ENCODE measurements at places on chromosomes 1 and 21.
A peak's percentile ranks its signal among the peaks of the same experiment; 100 is the strongest.

GRCh38 chr1:39596163-39596562 is 19.6 kb upstream of the PABPC4 start:
- DNase-seq = no peak

GRCh38 chr1:153626904-153627714 is at the start of gene S100A13:
Gene S100A13, minus strand, starts transcription at chr1:153627505. Its CDS starts 1,033 bp downstream, at chr1:153626472.
- peak; percentile 91 for DNase-seq

GRCh38 chr21:24428591-24429199 is 1178.6 kb downstream of the MRPL39 start:
- no peak for DNase-seq

DNA sequence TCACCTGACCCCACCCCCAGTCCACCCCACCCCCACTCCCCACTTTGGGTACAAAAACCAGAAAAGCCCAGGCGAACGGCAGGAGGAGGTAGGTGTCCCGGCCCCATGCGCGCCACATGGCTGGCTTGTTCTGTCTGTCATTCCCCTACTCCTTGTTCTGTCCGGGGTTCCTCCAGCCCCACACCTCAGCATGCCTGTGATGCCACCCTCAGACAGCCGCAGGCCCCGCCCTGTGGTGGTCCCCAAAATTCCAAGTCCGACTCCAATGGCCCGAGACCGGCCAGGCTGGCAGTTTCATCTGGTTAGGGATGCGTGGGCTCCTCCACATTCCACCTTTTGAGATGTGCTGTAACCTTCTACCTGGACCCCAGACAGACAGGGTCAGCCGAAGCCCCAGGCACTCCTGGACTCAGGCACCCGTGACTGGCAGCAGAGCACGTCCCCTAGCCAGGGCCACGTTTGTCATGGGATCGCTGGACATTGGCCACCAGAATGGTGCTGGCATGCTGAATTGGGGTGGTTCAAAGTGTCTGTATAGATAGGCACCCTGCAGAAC is 94.4 kb downstream of the WDR4 start:
- no peak for DNase-seq

- no peak for DNase-seq
These were observed 178.2 kb downstream of the VPS13D start for GRCh38 chr1:12407962-12408454.

- DNase-seq = peak; percentile 16
These were observed 2.3 kb downstream of the TMEM61 start for GRCh38 chr1:54982739-54983138.

- DNase-seq = no peak
These were observed 127.2 kb downstream of the KAZN start for GRCh38 chr1:14725695-14726094.

DNA sequence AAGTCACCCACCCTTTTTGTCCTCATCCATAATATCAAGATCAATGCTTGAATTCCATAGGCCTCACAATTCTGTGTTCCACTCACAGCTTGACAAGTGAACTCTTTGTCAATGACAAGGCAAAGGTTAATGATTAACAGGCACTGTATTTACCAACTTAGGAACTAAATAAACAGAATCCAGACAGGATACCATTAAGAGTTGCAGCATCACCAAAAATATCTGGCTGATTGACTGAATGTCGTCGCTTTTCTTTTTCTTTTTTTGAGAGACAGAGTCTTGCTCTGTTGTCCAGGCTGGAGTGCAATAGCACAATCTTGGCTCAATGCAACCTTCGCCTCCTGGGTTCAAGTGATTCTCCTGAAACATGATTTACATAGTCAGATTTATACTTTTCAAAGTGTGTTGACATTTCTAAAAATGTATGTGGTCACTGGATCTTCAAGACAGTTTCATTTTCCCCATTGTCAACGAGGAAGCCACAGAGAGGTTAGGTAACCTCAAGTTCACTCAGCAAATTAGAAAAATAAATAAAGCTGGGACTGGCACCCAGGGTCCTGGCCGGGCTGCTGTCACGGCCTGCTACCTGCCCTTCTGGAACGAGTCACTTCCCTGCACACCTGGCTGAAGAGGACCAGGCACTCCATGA is 81.0 kb downstream of the PDE9A start:
- DNase-seq = no peak

DNA sequence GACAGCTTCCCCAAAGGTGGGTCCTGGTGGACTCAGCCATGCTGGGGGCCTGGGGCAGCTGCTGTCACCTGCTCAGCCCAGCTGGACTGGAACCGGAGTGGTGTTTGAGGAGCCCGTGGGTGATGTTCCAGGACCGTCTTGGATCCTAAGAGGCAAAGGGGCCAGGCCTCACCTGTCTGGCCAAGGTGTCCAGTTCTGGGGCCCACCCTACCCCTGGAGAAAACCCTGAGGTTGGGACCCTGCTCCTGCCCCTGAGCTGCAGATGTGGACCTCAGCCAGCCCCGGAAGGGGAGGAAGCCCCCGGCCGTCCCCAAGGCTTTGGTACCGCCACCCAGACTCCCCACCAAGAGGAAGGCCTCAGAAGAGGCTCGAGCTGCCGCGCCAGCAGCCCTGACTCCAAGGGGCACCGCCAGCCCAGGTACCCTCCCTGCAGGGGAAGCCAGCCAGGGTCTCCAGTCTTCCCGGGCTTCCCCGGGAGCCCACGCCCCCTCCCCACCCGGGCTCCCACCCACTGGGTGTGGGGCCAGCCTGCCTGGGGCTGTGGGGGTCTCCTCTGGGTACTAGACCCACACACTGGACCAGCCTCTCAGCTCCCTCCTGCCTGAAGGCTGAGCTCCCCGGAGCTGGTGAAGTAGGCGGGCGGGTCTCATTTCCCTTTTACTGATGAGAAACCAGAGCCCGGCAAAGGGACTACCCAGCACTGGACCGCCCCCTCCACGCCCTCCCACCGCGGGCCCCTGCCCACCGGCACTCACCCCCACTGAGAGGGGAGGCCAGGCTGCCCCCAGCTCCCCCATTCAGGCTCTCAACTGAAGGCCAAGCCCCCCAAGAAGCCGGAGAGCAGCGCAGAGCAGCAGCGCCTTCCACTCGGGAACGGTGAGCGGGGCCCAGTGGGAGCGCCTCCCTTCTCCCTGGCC is 1.3 kb downstream of the AIRE start:
- DNase-seq = peak; percentile 21

DNA sequence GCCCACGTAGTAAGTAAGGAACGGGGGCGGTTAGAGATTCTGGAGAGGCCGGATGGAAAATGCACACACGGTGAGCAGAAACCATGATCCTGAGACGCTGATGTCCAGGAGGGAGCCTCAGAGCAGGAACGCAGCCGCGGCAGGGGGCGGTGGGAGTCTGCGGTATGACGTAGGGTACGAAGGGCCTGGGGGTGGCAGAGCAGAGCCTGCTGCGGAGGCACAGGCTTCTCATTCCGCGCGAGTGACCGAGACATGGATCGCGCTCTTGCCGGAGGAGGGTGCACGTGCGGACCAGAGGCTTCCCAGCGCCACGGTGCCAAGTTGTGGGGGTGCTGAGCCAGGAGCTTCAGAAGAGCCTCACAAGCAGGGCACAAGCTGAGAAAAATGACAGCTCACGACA is 176.2 kb downstream of the KIF26B start:
- no peak for DNase-seq

- no peak for DNase-seq
These were observed 18.7 kb downstream of the PSMB2 start for GRCh38 chr1:35622510-35623178.

DNA sequence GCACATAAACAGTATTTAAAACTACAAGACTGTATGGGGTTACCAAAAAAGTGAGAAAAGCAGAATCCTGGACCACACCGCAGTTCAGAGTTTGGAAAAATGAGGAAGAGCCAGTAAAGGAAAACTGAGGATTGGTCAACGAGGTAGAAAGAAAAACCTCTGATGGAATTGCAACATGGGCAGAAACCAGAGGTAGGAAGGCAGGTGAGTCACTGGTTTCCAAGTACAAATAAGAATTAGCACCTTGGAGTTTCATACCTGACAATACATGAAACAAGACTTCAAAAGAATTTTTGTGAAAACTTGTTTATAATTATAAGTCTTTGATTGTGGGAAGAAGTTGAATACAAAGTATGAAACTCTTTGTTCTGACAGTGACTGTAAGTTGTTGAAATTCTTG is 533.7 kb upstream of the DAB1 start:
- no peak for DNase-seq

- no peak for DNase-seq
These were observed 27.9 kb downstream of the DOP1B start for GRCh38 chr21:36184545-36184944.

DNA sequence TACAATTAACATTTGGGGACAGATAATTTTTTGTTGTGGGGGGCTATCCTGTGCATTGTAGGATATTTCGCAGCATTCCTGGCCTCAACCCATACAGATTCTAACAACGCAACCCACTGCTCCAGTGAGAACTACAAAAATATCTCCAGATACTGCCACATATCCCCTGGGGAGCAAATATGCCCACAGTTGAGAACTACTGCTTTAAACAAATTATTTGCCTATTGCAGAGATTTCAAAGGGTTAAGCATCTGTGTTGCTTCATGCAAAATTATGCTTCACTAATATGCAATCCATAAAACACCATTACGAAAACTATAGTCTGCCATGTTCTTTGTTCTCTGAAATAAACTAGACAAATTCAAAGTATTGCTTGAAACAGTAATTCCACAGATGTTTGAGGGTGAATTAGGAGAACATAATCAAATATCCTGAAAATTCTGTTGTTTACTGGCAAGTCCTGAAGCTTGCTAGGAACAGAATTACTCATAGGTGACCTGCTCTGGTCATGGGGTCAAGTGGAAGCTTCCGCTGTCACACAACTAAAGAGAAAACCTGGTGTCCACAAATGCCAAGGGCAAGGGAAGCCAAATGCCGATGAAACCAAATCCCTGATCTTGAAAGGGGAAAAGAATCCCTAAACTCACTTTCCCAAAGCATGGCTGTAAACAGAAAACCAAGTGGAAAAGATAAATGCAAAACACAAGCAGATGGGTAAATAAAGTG is 149.4 kb downstream of the RERE start:
- no peak for DNase-seq

- DNase-seq = no peak
These were observed 1.5 kb upstream of the KCNH1 start for GRCh38 chr1:211135342-211135950.

DNA sequence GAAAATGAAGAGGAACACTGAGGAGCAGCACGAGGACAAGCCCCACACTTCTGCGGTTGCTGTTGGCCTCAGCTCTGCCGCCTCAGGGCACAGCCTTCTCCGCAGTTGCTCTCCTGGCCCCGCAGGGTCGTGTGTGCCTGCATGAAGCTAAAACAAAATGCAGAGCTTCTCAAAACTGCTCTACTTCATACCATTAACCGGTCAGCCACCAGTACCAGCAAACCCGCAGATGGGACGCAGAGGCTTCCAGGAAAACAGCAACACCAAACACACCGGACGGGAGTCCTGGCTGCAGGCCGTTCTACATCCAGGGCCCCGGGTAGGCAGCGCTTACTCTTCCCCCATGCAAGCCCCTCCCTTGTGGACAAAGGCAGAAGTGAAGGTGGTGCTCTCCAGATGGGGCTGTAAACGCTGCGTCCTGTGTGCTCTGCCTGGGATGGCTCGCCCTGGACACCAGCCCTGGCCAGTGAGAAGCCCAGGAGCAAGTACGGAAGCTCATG is 7.1 kb upstream of the C1orf159 start:
- DNase-seq = peak; percentile 35

- no peak for DNase-seq
These were observed 32.2 kb downstream of the SLC30A7 start for GRCh38 chr1:100928128-100928527.

DNA sequence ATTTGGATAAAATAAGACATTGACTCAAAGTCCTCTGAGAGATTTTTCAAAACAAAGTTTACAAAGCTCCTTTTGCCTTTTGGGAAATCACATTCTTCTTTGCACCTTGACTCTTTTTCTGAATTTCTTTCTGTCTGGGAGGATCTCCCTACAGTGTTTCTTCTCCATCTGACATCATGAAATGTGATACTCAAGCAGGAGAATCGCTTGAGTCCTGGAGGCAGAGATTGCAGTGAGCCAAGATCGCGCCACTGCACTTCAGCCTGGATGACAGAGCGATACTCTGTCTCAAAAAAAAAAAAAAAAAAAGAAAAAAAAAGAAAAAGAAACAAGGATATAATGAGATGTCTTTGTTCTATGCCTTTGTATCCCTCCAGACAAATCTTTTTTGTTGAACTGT is 13.3 kb upstream of the GRIK1 start:
- no peak for DNase-seq

DNA sequence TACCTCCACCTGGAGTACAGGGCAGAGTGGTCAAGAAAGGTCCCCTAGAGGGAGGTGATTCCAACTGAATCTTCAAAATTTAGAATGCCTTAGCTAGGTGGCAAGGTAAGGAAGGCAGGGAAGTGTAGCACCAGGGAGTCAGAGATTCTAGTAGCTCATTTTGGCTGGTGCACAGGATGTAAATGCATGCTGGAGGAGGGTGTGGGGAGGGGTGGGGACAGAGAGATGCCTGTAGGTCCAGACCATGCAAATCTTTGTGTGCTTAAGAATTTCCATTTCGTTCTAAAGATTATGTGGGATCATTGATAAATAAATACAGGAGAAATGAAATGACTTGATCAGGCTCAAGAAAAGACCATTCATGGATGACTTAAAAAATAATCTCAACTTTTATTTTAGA is 11.0 kb upstream of the CACHD1 start:
- no peak for DNase-seq

GRCh38 chr1:1631782-1632420 is at the start of gene MMP23B:
Gene MMP23B, plus strand, starts transcription at chr1:1632173. Its CDS starts 46 bp downstream, at chr1:1632219.
- peak; percentile 77 for DNase-seq

- DNase-seq = no peak
These were observed 19.2 kb downstream of the SYT6 start for GRCh38 chr1:114134518-114134917.

DNA sequence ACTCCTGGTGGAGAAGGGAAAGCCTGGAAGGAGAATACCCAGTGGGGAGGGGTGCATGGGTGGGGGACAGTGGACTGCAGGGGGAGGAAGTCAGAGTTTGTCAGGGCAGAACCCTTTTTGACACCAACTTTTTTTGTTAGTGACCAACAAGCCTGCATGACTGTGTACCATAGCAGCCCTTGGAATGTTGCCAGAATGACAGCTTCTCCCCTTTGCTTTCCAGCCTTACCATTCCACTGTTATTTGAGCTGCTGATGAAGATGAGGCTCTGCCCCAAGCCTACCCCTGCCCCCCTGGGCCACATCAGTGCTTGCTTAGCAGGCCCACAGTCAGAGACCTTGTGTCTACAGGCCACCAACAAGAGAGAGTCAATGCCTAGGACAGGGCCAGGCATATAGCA is 341.2 kb downstream of the HHAT start:
- DNase-seq = no peak

GRCh38 chr1:30029677-30030076 is 693.7 kb downstream of the MATN1 start:
- no peak for DNase-seq

GRCh38 chr1:201530741-201531531 is 8.0 kb upstream of the NAV1 start:
- DNase-seq = peak; percentile 94

DNA sequence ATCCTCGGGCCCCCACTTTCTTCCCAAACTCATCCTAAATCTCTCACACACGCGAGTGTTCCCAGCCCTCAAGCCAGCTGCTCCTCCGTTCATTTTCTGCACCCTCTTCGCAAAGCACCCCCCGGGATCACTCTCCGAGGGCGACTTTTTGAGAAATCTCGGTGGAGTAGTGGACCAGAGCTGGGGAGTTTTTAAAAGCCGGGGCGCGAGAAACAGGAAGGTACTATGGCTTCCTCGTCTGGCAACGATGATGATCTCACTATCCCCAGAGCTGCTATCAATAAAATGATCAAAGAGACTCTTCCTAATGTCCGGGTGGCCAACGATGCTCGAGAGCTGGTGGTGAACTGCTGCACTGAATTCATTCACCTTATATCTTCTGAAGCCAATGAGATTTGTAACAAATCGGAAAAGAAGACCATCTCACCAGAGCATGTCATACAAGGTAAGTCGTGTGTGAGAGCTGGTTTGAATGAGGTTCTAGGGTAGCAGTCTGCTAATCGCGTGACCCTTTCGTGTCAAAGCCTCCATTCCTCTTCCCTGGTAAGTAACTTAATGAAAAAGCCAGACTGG is 800 bp downstream of the DR1 start:
- peak; percentile 32 for DNase-seq
